Occipital lobe (tissue), 3 donors: ENCODE measurements at places on chromosomes 3 and 15.
A peak's percentile ranks its signal among the peaks of the same experiment; 100 is the strongest.

GRCh38 chr3:53134631-53135232 lies 4.5 kb upstream of the RFT1 start:
- DNase-seq: no peak

GRCh38 chr15:94225616-94226015 lies 5.7 kb upstream of the MCTP2 start:
- DNase-seq: no peak

- no peak for DNase-seq
Measured at GRCh38 chr15:78842519-78842918, 30.2 kb upstream of the MORF4L1 start.

GRCh38 chr15:98860281-98861041 lies 147.1 kb downstream of the PGPEP1L start:
- no peak for DNase-seq

DNA sequence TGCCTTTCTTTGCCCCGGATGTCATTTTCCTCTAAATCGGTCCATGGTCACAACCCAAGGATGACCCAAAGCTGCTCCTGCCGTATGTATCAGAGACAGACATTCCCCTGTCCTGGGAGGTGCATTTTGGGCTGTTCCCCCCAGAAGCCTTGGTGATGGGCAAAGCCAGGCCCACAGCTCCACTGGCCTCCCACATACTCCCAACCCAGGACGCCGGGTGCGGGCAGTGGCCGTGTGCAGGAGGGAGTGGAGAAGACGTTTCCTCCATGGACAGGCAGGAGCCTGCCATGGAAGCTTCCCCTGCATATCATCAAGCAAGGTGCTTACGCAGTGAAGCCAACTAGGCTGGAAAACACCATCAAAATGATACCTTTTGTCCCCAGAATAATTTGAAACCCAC lies 175.0 kb downstream of the ATP10A start:
- no peak for DNase-seq

DNA sequence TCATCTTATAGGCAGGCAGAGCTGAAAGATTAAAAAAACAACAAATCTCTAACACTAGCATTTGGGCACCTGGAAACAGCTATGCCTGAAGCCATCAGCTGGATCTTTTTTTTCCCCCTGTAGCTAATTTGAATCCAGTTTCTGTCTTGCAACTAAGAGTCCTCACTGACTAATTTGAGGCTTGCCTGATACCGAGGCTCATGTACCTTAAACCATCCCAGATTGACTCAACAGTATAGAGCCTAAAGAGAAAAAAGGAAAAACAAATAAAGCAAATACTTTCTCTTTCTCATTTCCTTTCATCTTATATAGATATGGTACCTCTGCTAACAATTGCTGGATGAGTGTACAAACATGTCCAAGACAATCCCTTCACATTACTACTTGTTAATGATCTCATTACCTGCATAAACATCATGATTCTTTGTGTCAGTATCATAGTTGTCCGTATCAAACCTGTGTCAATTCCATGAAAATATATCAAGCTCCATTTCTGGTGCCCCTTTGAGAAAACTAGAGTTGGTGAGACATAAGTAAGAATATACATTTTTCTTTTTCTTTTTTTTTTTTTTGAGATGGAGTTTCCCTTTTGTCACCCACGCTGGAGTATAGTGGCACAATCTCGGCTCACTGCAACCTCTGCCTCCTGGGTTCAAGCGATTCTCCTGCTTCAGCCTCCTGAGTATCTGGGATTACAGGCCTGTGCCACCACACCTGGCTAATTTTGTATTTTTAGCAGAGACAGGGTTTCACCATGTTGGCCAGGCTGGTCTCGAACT lies 43.1 kb downstream of the BHLHE40 start:
- no peak for DNase-seq

DNA sequence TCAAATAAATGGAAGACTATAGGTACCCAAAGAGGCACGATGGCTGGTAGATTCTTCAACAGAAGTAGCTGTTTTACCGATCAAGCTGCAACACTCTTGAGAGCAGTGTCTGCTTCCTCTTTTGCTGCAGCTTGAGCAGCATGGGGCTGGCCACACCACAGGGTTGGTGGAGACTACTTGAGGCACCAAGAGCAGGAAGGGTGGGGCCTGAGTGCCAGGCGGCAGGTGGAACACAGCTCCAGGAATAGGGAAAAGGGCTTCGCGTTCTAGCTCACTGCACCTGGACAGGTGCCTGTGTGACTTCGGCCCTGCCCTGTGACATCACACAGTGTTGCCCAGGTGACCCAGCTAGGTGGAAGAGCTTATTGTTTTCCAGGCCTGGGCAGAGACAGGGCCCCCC lies at the start of gene CCDC33:
CCDC33 (plus strand) TSS at position 365 of the 400 bp plus-strand sequence. CDS start 394 bp downstream, outside the sequence.
- no peak for DNase-seq

DNA sequence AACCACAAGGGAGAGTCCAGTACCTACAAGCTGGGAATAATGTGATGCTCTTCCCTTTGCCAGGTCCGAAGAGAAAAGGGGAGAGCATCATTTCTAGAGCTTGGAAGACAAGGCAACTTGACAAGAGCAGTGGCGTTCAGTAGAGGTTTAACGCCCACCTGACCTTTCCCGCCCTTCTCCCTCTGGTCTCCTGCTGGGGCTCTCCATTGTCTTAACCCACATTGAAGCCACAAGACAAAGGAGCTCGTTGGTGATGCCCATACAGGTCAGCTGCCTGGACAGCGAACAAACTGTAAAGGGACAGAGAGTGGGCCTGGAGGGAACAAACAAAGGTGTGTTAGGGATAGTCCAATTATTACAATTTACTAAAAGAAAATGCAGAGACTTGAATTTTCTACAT lies 13.1 kb upstream of the DUT start:
- DNase-seq: no peak

DNA sequence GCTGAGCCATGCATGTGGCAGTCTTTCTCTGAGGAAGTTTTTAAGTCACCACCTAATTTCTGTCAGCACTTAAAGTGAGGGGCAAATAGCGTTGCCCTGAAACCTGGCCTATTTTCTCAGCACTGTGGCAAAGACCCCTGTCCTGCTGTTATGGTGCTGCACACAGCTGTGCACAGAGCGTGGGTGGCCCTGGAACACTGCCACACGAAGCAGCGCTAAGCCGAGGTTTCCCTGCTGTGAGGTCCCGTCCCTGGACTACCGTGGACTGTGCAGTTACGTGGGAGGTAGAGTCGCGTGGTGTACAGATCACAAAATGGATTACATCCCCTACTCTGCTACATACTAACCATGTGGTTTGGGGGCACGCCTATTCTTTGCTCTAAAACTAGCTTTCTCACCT lies 101.6 kb upstream of the NR2E3 start:
- DNase-seq: no peak

DNA sequence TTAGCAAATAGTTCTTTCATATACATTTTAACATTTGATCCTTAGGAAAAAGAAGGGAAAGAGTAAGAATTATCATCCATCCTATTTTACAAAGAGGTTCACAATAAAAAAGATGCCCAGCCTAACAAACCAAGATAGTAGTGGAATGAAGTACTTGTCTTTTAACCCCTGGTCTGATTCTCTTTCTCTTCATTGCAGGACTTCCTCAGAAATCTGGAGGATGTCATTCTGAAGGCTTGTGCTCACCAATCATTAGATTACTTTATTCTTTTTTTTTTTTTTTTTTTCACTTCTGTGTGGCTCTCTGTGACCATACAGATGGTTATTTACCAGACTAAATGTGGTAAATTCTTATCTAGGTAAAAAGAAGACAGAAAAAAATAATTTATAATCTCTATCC lies 7.0 kb downstream of the HDGFL3 start:
- no peak for DNase-seq

GRCh38 chr3:7953449-7954014 lies 548.1 kb upstream of the LMCD1 start:
- no peak for DNase-seq

- no peak for DNase-seq
Measured at GRCh38 chr3:155876037-155876436, 5.6 kb downstream of the GMPS start.

GRCh38 chr15:58561321-58561720 lies 129.5 kb downstream of the LIPC start:
- DNase-seq: no peak

GRCh38 chr3:19595884-19596283 lies 338.1 kb downstream of the EFHB start:
- no peak for DNase-seq

DNA sequence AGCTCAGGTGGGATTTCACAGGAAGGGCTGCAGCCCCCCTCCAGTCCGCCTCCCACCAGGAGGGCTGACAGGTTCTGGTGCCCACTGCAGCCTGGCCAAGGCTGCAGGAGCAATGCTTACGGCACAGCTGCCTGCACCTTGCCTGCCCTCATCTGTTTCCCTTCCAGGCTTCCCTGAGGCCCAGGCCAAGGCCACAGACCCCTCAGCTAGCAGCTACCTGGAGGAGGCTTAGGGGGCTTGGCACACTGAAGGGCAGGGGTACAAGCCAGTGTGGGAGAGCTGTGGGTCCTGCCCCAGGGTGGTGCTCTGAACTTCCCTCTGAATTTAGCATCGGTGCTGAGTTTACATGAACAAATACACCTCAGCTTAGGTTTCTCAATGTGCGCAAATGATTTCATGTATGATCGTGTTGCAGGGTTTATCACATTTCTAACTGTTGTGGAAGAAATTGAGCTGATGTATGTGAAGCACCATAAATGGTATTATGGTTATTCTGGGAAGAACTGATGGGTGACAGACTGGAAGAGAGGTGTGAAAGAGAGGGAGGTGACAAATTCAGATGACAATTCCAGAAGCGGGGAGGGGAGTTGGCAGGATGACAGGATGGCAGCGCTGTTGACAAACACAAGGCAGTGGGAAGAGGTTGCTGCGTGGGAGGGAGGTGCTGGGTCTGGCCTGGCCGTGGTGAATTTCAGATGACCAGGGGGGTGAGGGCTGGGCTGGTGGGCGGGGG lies 6.1 kb downstream of the RHCG start:
- DNase-seq: no peak

GRCh38 chr15:65494076-65494475 lies 23.4 kb downstream of the DPP8 start:
- DNase-seq: no peak

- peak; percentile 52 for DNase-seq
Measured at GRCh38 chr3:141940194-141940776, 63.8 kb downstream of the ATP1B3 start.

DNA sequence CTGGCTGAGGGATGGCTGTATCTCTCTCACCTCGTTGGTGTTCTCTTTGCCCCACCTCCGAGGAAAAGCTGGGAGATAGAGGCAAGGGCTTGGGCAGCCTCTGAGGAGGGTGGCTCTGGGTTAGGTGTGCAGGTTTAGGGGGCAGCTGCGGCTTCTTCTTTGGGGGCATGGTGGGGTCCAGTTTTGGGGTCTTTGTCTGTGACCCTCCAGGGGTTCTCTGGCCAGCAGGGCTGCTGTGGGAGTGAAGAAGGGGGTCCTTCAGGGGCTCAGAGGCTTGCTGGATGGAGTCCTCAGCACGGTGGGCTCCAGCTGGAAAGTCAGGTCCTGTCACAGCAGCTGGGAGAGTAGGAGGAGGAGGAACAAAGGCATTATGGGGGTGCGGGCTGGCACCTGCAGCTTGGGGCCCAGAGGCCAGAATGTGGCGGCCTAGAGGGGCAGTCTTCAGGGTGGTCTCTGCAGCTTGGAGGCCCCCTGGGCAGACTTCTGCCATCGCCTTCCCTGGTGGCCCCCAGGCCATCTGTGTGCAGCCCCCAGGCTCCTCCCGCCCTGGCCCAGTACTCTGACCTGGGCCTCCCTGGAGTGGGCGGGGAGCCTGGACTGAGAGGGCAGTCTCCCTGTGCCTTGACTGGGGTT lies 7.0 kb downstream of the XIRP1 start:
- DNase-seq: no peak

DNA sequence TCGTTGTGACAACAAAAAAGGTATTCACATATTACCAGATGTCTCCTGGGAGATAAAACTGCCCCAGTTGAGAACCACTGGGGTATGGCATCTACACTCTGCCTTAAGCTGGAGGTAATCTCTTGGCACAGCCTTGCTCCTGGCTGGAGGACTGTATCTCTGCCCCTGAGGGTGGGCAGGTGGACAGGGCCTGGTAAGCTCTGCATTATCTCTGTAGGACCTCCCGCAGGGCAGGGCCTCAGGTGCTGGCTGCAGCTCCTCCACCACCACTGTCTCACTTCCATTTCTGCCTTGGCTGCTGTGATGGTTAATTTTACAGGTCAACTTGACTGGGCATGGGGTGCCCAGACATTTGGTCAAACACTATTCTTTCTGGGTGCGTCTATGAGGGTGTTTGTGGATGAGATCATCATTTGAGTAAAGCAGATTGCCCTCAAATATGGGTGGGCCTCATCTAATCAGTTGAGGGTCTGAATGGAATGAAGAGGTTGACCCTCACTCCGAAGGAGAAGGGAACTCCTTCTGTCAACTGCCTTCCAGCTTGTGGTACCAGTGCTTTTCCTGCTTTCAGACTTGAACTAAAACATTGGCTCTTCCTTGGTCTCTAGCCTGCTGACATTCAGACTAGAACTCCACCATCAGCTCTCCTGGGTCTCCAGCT lies 9.8 kb upstream of the RHCG start:
- DNase-seq: no peak

GRCh38 chr3:64332459-64333350 lies 107.4 kb upstream of the PRICKLE2 start:
- DNase-seq: no peak

DNA sequence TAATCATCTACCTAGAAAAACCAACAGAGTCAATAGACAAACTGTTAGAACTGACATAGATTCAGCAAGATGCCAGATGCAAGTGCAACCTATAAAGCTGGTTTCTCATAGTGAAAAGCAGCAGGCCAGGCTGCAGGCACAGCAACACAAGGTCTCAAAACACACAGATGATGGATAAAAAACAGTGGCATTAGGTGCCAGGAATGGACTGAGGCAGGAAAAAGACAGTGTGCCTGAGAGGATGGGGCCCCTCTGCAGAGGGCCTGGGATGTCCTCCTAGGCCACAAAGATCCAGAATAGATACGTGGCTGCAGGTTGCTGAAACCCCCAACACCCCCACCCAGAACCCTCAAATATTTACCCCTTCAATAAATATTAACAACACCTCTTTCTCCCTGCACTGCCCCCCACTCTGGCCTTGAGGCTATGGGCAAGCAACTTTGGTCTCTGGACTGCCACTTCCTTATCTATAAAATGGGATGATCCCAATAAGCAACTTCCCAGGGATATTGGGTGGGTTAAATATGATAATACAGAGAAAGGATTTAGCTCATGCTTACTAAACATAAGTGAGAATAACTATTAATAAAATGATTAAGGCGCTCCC lies 35.2 kb upstream of the FGD5 start:
- no peak for DNase-seq

- no peak for DNase-seq
Measured at GRCh38 chr15:74609938-74610301, 5.7 kb upstream of the CLK3 start.

DNA sequence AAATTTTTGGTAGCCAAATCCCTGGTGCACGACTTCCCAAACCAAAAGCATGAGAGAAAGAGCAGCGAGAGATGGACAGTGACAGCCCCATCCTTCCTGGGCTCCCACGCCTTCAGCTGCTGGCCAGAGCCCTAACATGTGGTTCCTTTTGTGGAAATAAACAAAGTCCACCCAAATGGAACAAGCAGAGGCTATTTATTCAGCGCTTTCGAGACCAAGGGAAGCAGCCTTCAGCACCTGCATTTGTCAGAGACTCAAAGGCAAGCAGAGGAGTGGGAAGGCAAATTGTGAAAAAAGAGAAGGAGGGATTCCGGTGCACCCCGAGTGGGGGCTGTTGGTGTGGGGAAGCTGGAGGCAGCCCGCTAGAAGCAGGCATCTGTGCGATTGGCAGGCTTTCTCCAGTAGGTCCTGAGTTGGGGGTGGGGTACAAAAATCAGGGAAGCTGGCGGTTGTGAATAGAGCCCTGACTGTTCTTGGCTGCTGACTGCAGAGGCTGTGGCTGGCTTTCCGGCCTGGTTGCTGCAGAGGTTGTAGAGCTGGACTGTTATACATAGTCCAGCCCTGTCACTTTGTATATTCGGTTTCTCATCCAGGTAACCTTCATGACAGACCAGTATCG lies 427.2 kb downstream of the OCA2 start:
- no peak for DNase-seq
